M059J (cell line): ENCODE measurements at places on chromosomes 7 and 10.

- DNase-seq, result no peak
Observed at GRCh38 chr10:66717231-66717981, 208.4 kb upstream of the LRRTM3 start.

GRCh38 chr10:69567920-69568319, 5.3 kb downstream of the NEUROG3 start:
- DNase-seq, result peak; percentile 29

- DNase-seq, result peak; percentile 32
Observed at GRCh38 chr10:71531485-71532446, 135.0 kb downstream of the CDH23 start.

DNA sequence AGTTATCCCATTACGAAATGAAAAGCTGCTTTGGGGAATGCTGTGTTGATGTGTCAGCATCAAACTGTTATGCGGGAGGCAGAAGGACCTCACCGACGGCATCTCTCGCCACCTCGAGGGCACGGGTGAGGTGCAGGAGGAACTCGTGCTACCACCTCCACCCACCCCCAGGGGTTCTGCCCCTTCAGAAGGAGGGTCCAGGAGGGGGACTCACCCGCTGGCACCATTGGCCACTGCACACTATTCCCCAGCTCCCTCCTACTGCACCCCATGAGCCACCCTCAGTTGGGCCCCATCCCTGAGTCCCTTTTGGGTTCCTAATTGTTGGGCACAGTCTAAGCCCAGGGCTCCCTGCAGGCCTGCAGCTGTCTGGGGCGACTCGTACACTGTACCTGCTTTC, 236.6 kb downstream of the PTPRN2 start:
- no peak for DNase-seq

DNA sequence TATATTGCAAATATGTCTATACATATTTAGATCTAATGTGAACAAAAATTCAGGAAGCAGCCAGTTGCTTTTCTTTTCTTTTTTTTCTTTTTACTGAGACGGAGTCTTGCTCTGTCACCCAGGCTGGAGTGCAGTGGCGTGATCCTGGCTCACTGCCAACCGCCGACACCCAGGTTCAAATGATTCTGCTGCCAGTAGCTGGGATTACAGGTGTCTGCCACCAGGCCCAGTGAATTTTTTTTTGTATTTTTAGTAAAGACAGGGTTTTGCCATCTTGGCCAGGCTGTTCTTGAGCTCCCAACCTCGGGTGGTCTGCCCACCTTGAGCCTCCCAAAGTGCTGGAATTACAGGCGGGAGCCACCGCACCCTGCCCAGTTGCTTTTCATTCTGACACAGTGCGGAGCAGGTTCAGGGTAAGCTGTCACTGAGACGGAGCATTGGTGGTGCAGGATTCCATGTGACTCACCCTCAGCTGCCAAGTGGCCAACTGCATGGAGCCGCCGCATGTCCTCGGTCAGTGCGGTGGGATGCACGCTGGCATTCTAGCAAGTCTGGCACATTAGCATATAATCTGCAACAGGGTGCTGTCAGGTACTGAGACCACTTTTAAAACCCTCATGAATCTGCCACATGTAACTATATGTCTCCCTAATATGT, 362.7 kb downstream of the DNAJB6 start:
- no peak for DNase-seq

DNA sequence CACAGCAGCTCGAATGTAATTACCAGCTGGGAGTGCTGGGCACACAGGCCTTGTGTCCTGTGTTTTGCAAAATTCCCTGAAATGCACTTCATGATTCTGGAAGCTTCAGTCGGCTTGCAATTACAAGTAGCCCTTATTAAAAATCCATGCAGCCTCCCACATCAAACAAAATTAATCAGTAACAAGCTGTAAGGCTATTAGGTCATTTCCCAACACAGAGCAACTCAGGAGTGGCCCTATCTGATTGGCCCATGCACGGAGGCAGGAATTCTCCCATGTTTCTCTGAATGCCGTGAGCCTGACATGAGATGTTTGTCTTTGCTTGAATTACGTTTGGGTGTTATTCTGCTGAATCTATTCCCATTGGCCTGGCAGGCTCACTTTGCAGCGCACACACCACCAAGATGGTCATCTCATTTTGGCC, 36.9 kb downstream of the FOXL3 start:
- DNase-seq, result no peak

DNA sequence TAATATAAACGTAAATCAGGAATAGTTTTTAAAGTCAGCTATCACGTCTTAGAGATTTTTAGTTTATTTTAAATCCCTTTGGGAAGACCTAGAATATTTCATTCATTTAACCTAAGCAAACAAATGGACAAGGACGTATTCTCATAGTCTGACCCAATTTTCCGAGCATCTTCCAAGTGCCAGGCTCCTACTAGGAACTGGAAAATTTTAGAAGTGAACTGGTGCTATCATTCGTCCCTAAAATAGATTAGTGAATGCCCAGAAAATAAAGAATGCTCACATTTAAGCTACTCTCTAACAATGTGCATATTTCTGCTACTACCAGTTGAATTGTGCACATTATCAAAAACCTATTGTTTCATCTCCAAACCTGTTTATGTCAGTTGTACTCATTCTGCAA, 120.1 kb downstream of the ZFAND4 start:
- DNase-seq, result no peak

DNA sequence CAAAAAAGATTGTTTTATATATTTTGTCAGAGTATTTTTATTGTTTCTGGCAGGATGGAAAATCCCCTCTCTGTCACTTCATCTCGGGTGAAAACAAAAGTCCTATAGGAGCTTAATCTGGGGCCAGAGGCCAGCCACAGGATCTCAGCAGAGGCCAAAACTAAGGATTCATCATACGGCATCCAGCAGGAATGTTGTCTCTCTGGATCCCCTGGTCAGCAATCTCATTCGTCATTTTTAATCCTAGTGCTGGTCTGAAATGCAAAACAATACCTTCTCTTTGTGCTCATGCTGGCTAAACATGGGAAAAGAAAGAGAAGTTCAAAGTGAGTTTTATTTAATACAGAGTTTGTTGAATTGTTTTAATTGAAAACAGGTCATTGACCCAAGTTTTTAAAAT, 482.5 kb upstream of the AUTS2 start:
- peak; percentile 45 for DNase-seq

- DNase-seq, result no peak
Observed at GRCh38 chr7:93862651-93863050, 27.9 kb downstream of the TFPI2 start.

DNA sequence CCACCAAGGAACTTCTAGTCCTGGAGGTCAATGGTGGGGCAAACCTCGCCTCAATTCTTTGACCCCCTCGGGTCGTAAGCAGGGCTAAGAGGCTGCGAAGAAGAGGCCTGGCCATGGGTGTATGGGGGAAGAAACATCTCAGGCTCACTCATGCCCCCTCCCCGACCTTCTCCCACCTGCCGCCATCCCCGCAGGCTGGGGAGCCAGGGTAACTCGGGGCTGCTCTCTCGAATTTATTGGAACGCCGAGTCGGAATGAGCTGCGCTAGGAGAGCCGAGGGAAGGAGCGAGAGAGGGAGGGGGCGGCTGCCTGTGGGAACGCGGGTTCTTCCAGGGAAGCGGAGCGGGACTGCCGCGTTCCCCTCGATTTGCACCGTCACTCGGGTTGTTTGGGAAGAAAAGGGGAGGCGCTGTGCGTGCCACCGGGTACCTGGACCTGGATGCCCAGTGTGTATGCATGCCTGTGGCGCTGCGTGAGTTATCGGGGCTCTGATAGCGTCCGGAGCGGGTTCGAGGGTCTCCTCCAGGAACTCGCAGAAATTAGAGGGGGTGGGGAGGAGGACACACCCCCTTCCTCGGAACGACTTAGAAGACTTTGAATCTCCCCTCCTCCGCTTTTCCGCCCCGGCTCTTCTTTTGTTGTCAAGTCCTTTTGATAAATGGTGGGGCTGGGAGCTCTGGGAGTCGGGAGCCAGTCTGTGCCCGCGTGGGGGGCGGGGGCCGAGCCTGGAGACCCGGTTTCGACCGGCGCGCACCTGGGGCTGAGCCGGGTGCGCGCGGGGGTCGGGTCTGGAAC, 1.8 kb upstream of the ZNF503 start:
- peak; percentile 67 for DNase-seq

DNA sequence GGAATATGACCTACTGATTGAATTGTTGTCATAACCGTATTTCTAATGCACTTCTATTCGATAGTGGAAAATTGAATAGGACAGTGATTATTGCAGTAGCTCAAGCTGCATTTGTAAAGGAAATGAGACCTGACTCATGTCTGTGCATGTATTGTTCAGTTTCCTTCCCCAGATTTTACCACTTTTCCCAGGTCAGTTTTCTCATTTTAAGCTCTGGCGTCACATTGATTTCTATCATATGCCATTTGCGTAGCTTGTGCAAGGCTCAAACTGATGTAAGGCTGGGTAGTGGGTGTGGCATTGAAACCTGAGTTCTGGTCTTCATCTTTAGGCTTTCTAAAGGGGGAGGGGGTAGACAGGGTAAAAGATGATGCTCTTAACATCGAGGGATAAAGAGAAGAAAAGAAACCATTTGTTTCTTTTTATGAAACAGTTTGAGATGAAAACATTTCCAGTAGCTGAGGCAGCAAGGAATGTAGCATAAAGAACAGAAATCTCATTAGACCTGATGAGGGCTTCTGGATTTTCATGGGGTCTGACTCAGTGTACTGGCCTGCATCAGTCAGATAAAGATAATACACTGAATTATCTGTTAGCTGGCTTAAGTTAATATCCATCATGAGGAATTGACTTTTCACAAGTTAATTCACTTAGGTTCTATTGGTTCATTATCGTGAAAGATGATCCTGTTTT, 182.3 kb upstream of the CDCA7L start:
- no peak for DNase-seq

DNA sequence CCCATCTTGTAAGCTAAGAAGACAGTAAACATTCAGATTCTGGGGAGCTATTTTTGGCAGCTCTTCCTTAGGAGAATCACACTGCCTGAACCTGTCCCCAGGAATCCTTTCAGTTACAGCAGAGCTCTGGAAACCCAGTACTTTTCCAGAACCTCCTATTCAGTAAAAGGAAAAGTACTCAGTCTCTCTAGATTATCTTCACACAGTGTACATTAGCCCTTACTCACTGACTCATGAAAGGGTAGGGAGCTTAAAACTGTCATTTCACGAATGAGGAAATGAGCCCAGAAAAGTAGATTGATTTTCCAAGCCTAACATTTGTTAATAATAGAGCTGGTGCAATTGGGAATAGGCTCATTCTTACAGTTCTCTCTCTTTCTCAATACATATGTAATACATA, 3.9 kb upstream of the CNNM1 start:
- DNase-seq, result peak; percentile 55

- no peak for DNase-seq
Observed at GRCh38 chr7:122013065-122013464, 131.0 kb downstream of the AASS start.

DNA sequence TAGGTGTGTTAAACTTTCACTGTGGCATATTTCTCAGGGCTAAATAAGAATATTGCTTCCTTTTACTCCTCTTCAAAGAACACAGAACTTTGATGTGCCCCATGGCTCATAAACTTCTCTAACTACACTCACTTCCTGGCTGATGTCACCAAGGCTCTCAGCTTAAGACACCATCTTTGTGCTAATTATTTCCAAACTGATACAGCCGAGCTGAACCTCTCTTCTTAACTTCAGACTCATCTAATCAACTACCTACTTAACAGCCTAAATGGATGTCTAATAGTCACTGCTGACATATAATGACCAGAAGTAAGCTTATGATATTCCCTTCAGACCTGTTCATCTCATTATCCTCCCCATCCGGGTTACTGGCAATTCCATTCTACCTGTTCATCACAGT, 3.6 kb downstream of the C10orf67 start:
- DNase-seq, result peak; percentile 34

DNA sequence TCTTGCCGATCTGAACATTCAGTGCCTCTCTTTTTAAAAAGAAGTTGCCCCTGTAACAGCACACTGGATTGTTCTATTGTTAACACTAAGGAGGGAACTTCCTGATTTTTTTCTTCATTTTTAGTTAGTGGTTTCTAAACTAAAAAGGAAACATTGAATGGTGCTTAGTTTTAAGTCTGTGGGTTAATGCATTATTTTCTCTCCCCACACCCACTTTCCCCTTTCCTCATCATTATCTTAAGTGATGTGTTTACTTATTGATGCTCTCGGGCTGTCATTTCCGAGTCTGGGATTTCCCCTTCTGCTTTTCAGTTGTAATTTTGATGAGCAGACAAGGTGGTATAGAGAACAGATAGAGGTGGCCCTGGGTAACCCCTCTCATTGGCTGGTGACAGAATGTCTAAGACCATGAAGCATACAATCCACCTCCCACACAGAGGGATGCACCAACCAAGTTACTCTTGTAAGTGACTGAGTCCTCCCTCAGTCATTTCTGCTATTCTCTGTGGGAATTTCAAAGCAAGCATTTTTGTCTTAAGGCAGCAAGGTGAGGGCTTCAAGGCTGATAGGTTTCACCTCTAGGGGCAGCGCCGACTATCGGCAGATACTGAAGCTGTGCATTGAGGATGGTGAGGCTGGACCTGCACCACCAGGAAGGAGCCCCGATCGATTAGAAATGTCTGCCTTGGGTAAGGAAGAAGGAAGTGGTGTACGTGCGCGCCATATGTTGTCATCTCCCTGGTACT, 49.5 kb downstream of the CHN2 start:
- DNase-seq, result no peak

GRCh38 chr7:114874170-114874569, 47.7 kb upstream of the MDFIC start:
- DNase-seq, result no peak

DNA sequence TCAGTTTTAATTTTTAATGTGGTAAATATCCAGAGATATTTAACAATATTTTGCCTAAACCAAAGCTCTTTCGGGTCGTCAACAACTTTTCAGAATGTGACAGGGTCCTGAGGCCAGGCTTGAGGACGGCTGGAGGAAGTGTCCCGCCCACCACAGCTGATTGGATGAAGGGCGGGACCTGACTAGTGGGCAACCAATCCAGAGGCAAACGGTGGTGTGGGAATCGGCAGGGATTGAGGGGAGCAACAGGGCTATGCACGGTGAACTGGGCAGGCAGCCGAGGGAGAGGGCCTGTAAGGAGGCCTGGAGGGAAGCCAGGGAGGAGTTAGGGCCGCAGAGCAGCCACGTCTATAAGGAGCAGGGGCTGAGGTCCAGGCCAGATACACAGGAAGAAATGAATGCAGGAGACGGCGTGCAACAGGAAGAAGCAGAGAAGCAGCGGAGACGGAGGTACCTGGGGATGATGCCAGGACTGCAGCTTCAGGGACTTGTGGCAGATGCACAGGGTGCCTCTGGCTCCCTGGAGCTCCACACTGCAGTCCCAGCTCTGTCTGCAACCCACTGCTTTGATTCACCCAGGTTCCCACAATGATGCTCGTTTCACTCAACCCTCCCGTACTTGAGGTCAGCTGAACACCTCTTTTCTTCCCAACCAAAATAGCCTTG, 46.1 kb upstream of the ZMIZ1 start:
- peak; percentile 22 for DNase-seq

DNA sequence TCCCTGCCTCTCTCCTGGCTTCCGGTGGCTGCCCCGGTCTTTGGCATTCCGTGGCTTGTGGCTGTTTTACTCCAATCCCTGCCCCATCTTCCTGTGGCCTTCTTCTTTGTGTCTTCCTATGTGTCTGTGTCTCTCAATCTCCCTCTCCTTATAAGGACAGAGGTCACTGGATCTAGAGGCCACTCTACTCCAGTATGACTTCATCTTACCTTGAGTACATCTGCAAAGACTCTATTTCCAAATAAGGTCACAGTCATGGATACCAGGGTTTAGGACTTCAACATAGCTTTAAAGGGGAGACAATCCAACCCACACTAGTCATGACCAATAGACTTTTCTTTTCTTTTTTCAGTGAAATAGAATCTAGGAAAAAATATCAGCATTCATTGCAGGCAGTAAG, 153.3 kb upstream of the INSYN2A start:
- peak; percentile 13 for DNase-seq
